HT-29 (cell line): ENCODE measurements at places on chromosomes 12 and 14. TPM values are rescaled to one million over a fixed set of nuclear protein-coding genes. Genes with fewer than 3 reads are reported as not detected.

DNA sequence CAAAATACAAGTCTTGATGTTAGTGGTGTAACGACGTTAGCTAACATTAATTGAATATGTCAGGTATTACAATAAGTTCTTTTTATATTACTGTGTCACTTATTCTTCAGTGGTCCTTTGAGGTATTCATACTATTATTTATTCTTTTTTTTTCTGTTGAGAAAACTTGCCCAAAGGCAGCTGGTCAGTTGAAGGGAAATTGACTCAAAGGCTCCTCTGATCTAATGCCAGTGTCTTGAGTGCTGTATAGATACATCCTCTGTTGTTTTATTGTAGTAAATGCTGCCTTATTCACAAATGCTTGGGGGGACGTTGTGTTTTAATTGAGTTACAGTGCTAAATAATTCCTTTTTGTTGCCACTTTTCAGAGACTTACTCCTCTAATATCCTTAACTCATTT is 23.0 kb downstream of the SCYL2 start:
- no peak for DNase-seq

DNA sequence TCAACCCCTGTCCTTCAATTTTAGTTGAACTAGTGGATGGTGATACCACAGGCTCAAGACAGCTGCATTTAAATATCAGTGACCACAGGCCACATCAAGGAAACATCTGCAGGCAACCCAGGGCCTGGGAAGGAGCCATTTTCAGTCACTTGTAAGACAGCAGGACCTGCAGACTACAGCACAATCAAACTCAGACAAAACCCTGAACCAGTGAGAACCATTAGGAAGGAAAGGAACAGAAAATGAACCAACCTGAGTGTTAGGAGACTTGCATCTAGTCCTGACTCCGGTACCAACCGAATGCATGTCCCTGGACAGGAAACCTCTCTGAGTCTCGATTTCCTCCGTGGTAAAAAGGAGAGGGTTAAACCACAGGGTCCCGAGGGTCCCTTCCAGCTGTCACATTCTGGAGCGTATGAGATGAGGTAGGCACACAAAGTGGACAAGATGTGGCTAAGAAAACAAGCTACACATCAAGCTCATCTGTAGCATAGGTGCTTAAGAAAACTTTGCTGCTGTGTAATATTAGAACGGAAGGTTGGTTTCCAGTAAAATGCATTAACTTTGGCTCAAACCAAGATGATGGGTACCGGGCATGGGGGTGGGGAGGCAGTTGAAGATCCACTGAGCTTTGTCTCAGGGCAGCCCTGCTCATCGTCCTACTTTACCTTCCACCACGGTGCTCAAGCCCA is 1.6 kb upstream of the CDKN1B start:
- peak; percentile 59 for DNase-seq

The SSTR1 gene
- total RNA-seq: 0.56 and 0.89 TPM in 2 replicates

- DNase-seq: no peak
Measured at GRCh38 chr12:43131301-43131700, 420.7 kb downstream of the ADAMTS20 start.

GRCh38 chr14:34093883-34094282 is 143.0 kb upstream of the EGLN3 start:
- no peak for DNase-seq

- DNase-seq: no peak
Measured at GRCh38 chr12:115979851-115980250, 297.6 kb downstream of the MED13L start.

GRCh38 chr12:74963304-74963703 is 246.3 kb downstream of the KCNC2 start:
- DNase-seq: peak; percentile 23

- DNase-seq: no peak
Measured at GRCh38 chr14:74875941-74876913, at the start of gene PROX2. TSS of gene PROX2 (minus strand) at chr14:74876145. CDS start at chr14:74863834, 12,311 bp downstream.

The KRT75 gene
- 0.08 TPM in 2 replicates for total RNA-seq

DNA sequence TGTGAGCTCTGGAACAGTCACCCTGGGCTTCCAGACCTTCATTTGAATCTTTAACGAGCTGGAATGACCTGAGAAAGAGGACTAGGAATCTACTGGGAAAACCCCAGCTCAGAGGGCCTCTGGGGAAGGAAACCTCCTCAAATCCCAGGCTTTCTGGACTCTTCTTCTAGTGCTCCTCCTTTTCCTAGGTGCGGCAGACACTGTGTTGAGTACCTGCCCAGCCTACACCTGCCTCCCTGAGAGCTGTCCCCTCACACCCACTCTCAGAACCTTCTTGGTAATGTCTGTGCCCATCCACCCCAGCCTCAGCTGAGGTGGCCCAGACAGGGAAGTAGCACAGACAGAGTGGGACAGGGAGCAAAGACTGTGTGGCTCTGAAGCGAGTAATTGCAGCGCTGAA is 47.9 kb upstream of the TMEM263 start:
- no peak for DNase-seq

GRCh38 chr12:41576925-41577324 is 388.8 kb downstream of the PDZRN4 start:
- no peak for DNase-seq

DNA sequence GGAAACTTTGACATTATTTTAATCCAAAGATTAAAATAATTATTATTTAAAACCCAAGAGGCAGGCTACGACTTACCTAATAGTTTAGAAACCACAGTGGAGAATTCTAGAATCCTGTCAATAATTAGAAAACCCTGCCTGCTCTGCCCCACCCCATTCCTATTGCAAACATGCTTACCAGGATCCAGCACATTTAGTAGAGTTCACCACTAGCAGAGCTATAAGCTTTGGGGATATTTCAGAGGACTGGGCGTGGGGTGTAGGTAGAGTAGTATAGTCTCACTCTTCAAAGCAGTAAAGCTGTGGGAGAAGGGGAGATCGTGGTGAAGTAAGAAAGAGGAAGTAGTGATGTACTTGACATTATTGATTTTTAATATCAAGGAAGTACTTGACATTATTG is 100.3 kb downstream of the FIGNL2 start:
- no peak for DNase-seq

DNA sequence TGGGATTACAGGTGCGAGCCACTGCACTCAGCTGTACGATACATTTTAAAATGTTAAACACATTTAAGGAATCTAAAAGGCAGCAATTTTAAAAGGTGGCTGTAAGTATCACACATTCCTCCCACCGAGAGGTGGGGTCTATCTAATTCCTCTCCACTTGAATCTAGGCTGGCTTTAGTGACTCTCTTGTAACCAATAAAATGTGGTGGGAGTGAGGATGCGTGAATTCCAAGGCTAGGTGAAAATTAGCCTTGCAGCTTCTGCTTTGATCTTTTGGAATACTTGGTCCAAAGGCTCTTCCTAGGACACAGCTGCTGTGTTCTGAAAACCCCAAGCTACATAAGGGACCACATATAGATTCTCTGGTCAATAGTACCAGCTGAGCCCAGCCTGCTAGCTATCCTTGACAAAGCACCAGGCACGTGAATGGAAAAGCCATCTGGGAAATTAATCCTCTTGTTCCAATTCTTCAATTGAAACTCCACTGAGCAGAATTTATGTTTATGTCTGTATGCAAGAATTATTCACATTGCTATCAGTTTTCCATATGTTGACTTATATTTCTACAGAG is 8.8 kb upstream of the GPRC5D start:
- DNase-seq: no peak

The EPYC gene
- total RNA-seq: not detected in 2 replicates

The OR6C75 gene
- not detected in 2 replicates for total RNA-seq

GRCh38 chr12:51318846-51319599 is 5.0 kb downstream of the BIN2 start:
- peak; percentile 44 for DNase-seq

The RNASE1 gene
- total RNA-seq: 0.37 and 7.7 TPM in 2 replicates

DNA sequence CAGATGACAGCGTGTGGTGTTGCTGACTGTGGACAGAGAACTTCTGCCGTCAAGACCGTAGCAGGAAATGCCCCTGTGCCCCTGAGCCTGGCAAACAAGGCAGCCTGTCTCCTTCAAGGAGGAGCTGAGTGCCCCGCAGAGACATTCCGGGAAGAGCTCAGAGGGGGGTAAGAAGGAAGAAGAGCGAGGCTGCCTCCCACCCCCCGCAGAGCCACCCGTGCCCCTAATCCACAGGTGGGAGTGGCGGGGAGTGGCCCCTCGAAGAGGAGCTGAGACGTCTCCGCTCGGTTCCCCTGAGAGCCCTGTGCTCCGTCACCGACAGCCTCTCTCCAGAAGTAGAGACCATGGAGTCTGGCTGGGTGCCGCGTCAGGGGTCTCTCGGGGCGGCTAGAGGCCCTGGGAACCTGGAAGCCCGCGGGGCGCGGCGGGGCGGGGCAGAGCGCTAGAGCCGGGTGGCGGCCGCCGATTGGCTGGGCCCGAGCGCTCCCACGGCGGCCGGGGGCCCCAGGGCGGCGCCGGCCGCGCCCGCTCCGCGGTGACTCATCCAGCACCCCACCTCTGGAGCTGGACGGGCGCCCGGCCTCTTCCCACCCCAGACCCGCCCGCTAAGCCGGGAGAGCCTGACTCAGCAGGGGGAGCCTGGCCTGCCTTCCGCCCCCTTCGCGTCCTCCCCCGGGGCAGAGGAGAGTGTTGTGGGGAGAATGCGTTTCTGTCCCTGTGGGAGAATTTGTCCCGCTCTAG is 25.2 kb upstream of the KRT78 start:
- peak; percentile 86 for DNase-seq

The RHOJ gene
- not detected in 2 replicates for total RNA-seq

The DNAJC22 gene
- 8.2 and 9.2 TPM in 2 replicates for total RNA-seq

GRCh38 chr14:67856827-67857226 is 37.2 kb downstream of the RAD51B start:
- no peak for DNase-seq

GRCh38 chr14:75170772-75171171 is 5.6 kb downstream of the TMED10 start:
- no peak for DNase-seq

GRCh38 chr14:63647696-63648410 is 6.2 kb upstream of the WDR89 start:
- DNase-seq: no peak

GRCh38 chr14:68442828-68443629 is 349.8 kb downstream of the ZFP36L1 start:
- DNase-seq: no peak

GRCh38 chr12:12560587-12561370 is 1.9 kb downstream of the DUSP16 start:
- peak; percentile 85 for DNase-seq

DNA sequence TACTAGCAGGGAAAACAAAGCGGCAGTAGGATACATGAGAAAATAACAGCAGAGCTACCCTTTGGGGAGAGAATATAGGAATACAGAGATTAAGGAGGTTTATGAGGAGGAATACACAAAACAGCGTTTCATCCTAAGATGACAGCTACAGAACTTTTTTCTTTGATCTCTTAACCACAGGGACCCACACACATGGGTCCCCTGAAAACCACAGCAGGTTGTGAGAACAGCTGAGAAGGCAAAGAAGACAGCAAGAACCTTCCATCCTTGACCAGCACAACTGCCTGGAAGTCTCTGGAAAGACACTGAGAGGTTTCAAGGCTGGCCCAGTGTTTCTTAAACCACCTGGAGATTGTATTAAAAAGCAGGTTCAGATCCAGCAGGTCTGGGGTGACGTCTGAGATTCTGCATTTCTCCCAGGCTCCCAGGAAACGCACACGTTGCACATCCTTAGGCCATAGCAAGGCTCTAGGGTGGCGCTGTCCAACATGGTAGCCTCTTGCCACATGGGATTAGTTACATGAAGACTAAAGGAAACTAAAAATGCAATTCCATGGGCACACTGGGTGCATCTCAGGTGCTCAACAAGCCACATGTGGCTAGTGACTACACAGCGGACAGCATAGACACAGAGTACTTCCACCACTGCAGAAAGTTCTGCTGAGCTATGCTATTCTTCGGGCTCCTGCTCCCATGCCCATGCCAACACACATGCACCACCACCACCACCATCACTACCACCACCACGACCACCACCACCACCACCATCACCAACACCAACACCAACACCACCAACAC is 92.3 kb downstream of the FOXN3 start:
- DNase-seq: no peak

DNA sequence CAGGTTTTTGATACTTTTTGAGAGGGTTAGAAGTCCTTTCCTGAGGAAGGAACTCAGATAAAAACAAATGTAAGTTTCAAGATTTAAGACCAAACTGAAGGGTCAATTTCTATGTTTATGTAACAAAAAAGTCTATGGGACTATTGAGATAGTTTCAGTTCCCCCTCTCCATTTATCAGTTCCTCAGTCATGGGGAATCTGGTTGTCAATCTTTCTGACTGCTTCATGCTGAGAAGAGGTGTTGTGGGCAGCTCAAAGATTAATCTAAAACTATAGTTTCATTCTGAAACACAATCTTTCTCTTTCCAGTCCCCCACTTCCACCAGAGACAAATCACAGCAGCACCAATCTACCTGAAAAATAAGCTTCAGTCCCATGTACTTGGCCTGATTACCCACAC is 93.7 kb downstream of the KCNMB4 start:
- DNase-seq: no peak

DNA sequence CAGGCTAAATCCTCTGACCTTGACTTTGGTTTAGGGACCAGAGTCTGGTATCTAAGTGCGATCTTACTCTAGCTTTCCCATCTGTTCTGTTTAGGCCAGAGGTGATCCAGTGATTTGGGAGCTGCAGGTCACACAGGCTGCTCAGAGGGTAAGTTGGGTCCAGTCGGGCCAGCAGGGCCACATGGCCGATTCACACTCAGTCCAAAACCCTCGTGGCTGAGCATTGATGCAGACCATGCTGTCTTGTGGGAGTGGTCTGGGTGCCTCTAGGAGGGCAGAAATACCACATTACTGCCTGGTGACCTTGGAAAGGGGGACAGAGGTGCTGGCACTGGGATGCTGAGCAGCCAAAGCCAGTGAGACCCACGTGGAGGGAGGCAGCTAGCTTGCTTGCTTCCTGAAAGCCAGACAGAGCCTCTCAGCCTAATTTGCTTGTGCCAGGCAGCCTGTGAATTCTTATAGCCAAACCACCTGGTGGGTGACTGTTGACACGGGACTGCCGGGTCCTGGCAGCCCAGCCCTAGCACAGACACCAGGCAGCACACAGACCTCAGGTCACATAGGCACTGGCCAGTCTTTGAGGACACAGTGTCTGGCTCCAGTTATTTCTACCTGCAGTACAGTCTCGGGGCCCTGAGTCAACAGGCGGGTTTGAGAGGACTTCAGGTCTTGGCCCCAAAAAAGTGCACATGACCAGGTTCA is 31.7 kb downstream of the ESRRB start:
- DNase-seq: no peak

The CIROP gene
- total RNA-seq: not detected in 2 replicates

DNA sequence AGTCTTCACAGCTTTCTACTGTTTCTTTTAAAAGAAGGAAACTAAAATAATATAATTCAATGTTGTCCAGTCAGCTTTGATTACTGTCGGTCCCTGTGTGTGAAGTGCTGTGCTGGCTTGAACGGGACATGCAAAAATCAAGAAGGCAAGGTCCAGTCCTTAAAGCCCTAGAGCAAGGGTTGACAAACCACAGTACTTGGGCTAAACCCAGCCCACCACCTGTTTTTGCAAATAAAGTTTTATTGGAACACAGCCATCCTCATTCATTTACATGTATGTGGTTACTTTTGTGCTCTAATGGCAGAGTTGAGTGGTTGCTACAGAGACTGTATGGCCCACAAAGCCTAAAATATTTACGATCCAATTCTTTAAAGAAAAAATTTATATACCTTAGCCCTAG is 41.2 kb upstream of the TCL1B start:
- no peak for DNase-seq
